GM12878 (cell line): ENCODE measurements at places on chromosomes 3 and 15. TPM values are rescaled to one million over a fixed set of nuclear protein-coding genes. Genes with fewer than 3 reads are reported as not detected.

The TMEM207 gene
- total RNA-seq, result not detected in 2 replicates

The KCNMB2 gene
- total RNA-seq, result 7.5 and 8.1 TPM in 2 replicates

The DLEC1 gene
- 0.08 TPM in 2 replicates for total RNA-seq

The DNAJA4 gene
- total RNA-seq, result 5.9 and 6.4 TPM in 2 replicates

The TICRR gene
- 18.8 and 21.5 TPM in 2 replicates for total RNA-seq

The PLA2G4E gene
- 0.05 and 0.11 TPM in 2 replicates for total RNA-seq

The CSPG5 gene
- 0.08 and 0.16 TPM in 2 replicates for total RNA-seq

The BHLHE40 gene
- 91.3 and 93.1 TPM in 2 replicates for total RNA-seq

The ALS2CL gene
- 0.05 and 0.19 TPM in 2 replicates for total RNA-seq

The ACTL6A gene
- total RNA-seq, result 69.3 and 70.2 TPM in 2 replicates

The ASB14 gene
- total RNA-seq, result not detected in 2 replicates

The DZIP1L gene
- not detected in 2 replicates for total RNA-seq

The MESD gene
- total RNA-seq, result 19.2 and 24.1 TPM in 2 replicates

DNA sequence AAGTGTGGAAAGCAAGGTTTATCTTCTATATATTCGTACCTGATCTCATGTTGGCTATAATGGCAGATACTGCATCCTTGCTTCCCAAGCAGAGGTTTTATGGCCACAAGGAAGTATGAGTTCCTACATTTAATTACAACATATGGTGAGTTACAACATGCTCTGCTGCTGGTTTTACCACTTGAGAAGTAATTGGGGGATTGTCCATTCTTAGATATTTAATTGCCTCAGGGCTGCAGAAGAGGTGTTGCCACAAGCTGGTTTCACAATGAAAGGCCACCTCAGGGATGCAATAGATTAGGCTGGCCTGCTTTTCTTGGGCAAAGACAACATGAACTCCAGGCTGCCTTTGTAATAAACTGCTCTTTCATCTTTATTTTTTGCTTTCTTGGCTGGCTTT lies 48.6 kb downstream of the RAP2B start:
- DNase-seq, result no peak

DNA sequence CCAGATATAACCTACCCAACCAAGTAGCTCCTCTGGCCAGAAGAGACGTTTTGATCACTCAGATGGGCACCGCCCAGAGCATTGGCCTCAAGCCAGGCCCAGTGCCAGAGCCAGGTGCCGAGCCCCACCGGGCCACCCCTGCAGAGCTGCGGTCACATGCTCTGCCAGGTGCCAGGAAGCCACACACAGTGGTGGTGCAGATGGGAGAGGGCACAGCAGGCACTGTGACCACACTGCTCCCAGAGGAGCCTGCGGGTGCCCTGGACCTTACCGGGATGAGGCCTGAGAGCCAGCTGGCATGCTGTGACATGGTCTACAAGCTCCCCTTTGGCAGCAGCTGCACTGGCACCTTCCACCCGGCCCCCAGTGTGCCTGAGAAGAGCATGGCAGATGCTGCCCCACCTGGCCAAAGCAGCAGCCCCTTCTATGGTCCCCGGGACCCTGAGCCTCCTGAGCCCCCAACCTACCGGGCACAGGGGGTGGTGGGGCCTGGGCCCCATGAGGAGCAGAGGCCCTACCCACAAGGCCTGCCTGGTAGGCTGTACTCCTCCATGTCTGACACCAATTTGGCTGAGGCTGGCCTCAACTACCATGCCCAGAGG lies 19.1 kb upstream of the APEH start:
- no peak for DNase-seq

DNA sequence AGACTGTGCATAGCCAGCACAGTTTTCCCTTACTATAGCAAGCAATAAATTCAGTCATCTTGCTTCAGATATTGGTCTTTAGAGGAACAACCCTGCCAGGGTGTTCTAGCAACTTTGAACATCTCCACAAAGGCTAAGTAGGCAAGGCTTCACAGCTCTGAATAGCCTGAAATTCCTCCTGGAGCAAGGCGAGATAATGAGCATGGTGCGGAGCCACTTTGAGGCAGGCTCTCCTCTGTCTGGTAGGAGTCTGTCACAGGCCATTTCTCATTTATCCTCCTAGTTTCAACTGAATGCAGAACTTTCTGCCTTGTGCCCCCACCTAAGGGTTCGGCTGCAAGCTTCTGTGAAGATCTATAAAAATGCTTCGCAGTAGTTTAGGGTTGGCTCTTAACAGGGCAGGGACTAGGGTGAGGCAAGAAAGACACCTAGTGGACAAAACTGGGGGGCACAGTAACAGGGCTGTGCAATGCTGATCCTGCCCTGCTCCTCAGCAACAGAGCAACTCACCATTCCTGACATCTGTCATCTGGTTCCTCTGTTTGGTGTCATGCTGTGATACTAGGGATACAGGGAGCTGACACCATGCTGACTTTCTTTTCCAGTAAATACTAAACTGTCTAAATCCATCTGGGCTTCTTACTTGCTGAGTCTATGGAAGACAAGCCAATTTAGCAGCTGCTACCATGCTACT lies 16.6 kb upstream of the EHHADH start:
- DNase-seq, result no peak

GRCh38 chr3:89101251-89101650 lies 6.2 kb upstream of the EPHA3 start:
- no peak for DNase-seq

DNA sequence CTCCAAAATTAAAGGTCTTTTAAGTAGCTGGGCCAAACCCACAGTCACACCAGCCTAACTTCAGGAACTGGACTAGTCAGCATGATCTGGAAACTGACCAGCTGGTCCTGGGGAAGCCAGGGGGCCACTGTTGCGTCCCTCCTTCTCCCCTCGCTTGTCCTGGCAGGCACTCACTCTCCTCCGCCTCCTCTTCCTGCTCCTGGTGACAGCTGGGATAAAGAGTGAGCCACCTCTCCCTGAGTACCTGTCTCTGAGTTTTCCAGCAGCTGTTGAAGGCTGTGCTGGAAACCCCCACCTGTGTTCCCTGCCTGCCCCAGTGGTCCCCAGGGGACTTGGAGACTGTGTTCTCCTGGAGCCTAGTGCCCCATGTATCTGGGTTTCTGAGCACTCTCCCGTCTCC lies 56.0 kb downstream of the FGD5 start:
- DNase-seq, result no peak

GRCh38 chr3:116034086-116034485 lies 410.8 kb downstream of the GAP43 start:
- no peak for DNase-seq

GRCh38 chr3:7461202-7461825 lies 600.4 kb downstream of the GRM7 start:
- no peak for DNase-seq

- DNase-seq, result no peak
Observed at GRCh38 chr3:125143538-125143937, 69.0 kb downstream of the SLC12A8 start.

DNA sequence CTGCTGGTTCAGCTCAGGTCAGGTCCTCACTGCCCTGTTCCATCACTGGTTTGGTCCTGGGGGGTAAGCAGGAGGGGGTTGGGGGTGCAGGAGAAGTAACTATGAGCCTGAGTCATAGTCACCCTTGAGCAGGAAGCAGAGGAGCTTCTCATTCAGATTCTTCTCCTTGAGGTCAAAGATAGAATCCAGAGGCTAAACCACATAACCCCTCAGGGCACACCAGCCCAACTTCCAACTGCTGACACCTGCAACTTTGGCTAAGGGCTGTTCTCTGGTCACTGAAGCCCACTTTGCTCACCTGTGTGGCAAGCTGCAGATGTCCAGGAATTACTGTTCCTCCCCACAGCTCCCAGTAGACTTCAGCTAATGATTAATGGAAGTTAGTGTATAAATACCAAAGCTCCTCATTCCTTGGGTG lies 48.8 kb upstream of the LRRFIP2 start:
- no peak for DNase-seq

DNA sequence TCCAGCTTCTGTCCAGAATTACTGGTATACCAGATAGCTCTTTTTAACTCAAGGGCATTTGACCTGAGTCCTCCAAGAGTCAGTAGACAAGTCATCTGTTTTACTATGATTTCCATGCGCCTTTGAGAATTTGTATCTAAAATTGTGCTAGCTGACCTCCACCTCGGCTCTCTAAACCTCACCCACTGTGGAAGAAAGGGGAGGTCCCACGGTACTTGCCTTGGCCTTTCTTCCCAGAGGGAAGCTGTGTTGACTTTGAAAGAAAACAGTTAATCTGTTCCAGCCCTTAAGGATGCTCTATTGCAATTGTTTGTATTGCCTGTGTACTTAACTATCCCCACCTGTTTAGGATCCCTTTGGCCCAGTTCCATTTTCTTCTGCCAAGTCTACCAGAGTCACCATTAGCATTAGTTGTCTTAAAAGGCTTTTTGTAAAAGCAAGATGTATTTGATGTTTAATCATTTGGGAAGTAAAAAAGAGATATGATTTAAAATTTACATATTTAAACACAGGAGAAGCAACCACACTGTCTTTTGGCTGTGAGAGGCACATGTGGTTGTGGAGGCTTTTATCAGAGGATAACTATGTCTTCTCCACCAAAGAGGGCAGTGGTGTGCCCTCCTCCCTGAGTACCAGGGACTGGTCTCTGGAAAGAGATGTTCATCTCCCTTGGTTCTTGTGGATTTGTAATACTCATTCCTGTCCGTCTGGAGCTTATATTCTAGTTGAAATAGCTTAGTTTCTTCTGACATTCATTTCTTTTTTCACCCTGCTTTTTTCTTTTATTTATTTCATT lies 88.8 kb downstream of the CRTC3 start:
- DNase-seq, result no peak

DNA sequence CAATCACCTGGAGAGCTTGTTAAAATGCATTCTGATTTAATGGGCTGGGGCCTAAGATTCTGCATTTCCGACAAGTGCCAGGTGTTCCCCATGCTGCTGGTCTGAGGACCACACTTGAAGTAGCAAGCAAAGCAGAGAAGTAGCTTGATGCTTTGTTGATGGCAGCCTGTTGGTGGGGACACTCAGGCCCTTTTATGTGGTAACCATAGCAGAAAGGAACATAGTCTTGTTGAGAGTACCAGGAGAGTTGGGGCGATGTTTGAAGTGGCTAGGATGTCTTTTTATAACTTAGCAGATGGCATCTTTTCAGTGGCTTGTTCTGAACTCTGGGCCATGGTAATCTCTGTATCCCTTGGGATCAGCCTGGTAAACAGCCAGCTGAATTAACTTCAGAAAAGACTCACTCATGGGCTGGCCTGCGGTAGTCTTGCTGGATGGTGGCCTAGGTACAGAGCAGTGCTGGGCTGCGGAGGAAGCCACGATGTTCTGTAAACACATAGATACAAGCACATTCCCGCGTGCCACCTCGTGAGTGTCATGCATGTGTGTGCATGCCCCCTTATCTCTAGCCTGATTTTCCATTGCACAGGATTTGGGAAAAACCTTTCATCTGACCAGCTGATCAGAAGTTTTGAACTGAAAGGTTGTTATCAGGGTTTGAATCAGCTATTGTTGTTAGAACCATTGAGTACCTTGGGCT lies 292.4 kb upstream of the LRRFIP2 start:
- no peak for DNase-seq

- DNase-seq, result peak; percentile 97
Observed at GRCh38 chr3:184185461-184186183, 377 bp upstream of the ABCF3 start.

GRCh38 chr3:49466085-49466484 lies 4.0 kb upstream of the DAG1 start:
- no peak for DNase-seq

GRCh38 chr3:143266511-143266910 lies 146.9 kb downstream of the CHST2 start:
- DNase-seq, result no peak

- DNase-seq, result no peak
Observed at GRCh38 chr15:91769894-91770293, 83.6 kb upstream of the SLCO3A1 start.

DNA sequence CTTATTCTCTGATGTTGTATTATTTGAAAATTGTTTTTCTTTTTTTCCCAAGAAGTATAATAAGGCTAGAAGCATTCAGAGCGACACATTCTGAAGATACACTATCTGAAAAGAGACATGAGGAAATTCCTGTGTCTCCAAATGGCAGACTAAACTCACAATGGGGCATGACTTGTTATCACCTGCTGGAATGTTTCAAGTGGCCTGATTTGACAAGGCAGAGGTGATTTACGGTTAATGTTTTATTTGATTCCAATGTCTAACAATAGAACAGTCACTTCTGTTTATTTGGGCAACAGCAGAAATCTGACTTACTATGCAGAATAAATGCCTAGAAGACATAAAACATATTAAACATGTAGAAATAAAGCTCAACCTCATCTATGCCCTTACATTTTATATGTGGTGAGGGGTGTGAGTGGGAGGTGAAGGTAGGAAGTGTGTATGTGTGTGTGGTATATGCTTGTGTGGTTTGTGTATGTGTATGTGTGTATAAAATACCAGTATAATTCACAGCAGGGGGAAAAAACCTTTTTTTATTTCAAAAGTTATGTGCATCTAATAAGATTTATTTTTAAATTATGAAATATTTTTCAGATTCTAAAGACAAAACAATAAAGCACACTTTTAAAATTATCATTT lies 1051.7 kb downstream of the ROBO2 start:
- DNase-seq, result no peak

DNA sequence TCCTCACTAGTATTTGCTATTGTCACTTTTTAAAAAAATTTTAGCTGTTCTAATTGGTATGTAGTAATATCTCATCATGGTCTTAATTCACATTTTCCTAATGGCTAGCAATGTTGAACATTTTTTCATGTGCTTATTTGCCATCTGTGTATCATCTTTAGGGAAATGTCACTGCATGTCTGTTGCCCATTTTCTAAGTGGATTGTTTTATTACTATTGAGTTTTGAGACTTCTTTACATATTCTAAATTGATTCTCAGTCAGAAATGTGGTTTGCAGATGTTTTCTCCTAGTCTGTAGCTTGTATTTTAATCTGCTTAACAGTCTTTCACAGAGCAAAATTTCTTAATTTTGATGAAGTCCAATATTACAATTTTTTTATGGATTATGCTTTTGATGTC lies 33.6 kb upstream of the SEC22A start:
- DNase-seq, result no peak

- peak; percentile 21 for DNase-seq
Observed at GRCh38 chr3:168467115-168467714, 371.5 kb upstream of the GOLIM4 start.

DNA sequence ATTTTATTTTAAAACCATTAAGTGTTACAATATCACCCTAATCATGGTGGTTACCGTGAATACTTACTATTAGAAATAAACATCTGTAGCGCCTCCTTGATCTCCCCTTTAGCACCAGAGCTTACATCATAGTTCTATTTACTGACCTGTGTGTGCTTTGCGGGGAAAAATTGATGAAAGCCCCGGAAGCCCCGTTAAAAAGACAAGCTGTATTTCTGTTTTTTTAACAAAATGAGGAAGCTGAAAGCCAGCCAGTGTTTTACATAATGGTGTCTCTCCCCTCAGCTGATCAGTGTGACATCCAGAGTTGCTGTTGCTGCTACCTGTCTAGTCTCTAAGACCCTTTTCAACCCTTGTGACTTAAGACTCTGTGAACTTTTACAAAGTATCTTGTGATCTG lies 100.8 kb downstream of the OPA1 start:
- no peak for DNase-seq

- DNase-seq, result no peak
Observed at GRCh38 chr15:75952525-75952924, 48.8 kb downstream of the FBXO22 start.

DNA sequence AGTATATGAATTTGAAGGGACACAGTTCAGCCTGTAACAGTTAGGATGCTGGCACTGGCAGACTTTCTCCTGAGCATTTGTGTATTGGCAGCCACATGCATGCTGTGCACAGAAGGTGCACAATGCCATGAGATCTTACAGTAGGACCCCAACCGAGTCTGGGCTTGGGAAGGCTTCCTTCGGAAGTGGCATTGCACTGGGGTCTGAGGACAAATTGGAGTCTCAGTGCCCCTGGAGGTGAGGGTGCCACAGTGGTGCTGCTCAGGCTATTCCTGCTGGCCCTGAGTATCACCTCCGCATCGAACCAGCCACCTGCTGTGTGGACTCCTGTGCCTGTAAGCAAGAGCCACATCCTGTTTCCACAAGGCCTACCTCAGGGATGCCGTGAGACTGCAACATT lies 99.5 kb downstream of the DNAJB8 start:
- DNase-seq, result no peak
